Tibial nerve (tissue), 4 donors: ENCODE measurements at places on chromosomes 3 and 15. TPM values are rescaled to one million over a fixed set of nuclear protein-coding genes. Genes with fewer than 3 reads are reported as not detected.

BNC1 gene
- total RNA-seq = under 0.01 TPM

DNA sequence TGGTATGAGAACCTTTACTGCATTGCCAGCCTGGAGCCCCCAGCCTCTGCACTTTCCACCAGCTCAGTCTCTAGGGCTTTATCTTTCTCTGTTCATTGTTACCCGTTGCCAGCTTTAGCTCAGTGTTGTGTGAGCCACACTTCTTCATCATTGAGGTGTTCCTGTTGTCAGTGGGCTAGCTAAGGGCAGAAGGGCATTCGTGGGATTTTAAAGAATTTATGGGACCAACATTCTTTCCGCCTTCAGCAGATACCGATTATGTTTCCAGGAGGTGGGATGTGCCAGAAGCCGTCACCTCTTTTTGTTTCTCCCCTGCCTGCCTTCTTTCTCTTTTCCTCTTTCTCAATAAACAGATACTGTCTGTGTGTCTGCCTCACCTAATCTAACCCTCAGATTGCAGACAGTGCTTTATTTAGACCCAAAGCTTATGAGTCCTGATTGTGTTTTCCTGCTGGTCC lies 64.5 kb downstream of the PGPEP1L start:
- H3K27ac ChIP-seq = peak overlapping the region; percentile 63
- H3K36me3 ChIP-seq = no peaks in the 10 kb centered on the region
- no peaks in the 10 kb centered on the region for H3K27me3 ChIP-seq
- H3K4me3 ChIP-seq = no peak overlapping the region
- no peak for DNase-seq
- H3K4me1 ChIP-seq = no peaks in the 10 kb centered on the region

- H3K27me3 ChIP-seq = peaks cover 12% of the 10 kb centered on the region
- no peaks in the 10 kb centered on the region for H3K36me3 ChIP-seq
- H3K4me3 ChIP-seq = no peak overlapping the region
- DNase-seq = no peak
- H3K27ac ChIP-seq = no peak overlapping the region
Measured at GRCh38 chr15:42053010-42053409, 32.2 kb upstream of the PLA2G4E start.

DNA sequence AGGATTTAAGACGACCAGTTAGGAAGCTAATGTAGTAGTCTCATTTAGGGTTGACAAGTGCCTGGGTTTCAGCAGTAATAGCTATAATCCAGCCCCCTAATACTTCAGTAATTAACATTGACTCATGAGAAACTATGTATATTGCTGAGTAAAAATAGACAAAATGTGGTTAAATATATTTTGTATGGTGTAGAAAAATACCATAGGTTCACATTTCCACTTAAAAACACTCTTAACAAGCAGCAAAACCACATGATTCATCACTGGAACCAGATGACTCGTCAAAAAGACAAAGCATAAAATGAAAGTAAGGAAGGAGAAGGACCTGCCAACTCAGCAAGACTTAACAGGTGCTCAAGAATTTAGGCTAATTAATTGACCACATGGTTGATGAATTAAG lies 288.9 kb downstream of the EFHB start:
- no peak for DNase-seq
- no peak overlapping the region for H3K27ac ChIP-seq
- H3K4me1 ChIP-seq = no peaks in the 10 kb centered on the region
- H3K4me3 ChIP-seq = no peak overlapping the region
- no peaks in the 10 kb centered on the region for H3K36me3 ChIP-seq

DNA sequence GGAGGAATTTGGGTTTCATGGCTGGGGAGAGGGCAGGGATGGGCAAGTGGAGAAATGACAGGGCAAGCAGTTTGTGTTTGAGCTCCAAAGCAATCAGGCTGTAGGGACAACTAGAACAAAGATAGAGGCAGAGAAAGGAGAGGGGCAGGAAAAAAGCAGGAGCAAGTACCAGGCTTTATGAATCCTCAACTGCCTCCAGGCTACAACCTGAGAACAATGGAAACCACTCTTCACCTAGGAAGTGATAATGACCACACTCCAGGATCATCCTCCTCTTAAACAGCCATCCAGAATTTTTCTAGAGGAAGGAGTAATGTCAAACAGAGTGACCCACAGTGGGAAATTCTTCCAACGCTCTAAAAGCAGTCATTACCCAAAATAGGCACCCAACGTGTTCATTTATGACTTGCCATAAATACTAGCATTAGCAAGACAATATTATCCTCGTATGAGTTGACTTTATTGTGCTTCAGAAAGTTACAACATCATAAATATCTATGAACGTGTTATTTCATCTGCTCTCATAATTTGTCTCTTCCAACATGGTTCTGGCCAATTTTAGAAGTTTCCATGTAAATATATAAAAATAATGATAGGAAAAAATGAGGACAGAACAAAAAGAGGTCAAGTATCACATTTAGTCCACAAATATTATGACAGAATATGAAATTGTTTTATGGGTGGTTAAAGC lies 50.5 kb downstream of the TNFAIP8L3 start:
- no peaks in the 10 kb centered on the region for H3K36me3 ChIP-seq
- no peaks in the 10 kb centered on the region for H3K27me3 ChIP-seq
- H3K27ac ChIP-seq = no peak overlapping the region

DNA sequence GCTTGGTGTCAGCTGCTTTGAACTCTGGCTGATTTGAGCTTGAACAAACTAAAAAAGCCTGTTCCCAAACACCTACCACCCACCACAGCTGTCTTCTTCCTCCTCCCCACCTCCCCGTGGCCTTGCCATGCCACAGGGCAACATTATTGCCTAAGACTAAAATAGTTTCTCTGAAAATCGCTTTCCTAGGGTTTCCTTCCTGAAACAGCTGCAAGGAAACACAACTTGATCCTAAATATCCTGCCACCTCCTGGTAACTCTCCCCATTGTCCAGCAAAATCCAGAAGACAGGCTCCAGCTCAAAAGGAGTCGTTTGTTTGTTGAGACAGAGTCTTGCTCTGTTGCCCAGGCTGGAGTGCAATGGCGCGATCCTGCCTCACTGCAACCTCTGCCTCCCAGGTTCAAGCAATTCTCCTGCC lies 193.9 kb upstream of the TPM1 start:
- no peaks in the 10 kb centered on the region for H3K4me1 ChIP-seq
- no peak overlapping the region for H3K27ac ChIP-seq
- no peaks in the 10 kb centered on the region for H3K36me3 ChIP-seq
- no peaks in the 10 kb centered on the region for H3K27me3 ChIP-seq
- no peak for DNase-seq
